ENCODE measurements at places on chromosomes 12 and 14.
A peak's percentile ranks its signal among the peaks of the same experiment; 100 is the strongest.

DNA sequence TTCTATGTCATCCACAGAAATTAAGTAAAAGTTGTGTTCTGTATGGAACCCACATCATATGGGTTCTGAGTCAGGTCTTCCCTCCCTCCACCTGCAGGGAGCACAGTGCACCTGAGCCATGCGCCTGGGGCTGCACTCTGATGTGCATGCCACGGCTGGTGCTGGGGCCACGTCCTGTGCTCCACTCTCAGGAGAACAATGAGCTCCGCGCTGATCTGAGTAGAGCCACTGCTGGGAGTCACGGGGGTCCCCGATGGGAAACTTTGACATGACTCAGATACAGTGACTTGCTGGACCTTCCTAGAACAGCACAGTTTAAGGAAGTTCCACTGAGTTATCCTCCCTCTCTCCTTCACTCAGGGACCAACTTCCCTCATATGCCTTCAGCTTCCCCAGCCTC is 683.4 kb downstream of the TMEM121 start:
- no peak for DNase-seq

- DNase-seq = no peak
These were observed 5.1 kb downstream of the SLC38A2 start for GRCh38 chr12:46367351-46368029.

DNA sequence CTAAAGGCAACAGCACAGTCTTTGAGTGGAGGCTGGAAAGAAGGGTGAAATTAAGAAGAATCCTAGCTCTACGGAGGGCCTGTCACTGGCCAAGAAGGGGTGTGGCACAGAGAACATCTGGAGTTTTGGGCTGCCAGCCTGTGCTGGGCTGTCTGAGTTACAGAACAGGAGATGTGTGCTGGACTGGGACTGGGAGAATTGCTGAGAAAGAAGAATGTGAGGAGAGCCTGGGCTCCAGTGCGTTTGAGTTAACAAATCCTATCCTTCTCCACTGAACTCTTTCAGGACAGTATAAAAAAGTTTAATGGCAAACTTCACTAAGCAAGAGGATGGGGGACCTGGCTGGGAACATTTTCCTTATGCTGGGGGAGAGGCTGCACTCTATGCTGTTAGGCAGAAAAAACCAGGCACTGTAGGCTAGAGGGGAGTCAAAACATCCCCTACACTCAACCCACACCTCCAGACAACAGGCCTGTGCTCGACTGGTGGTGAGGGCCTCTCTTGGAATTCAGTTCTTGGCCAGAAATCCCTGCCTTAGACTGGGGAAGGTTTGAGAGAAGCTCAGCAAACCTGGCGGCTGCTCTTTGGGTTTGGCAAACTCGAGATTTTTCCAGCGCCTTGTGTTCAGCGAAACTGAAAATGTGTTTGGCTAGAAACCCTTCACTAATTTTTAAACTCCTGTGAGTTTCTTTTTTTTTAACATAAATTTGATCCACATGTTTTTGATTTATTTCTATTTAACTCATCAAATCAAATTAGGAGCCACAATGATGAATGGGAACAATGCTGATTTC is 217.3 kb downstream of the MON2 start:
- DNase-seq = no peak

- DNase-seq = no peak
These were observed 59.1 kb downstream of the ATF7IP start for GRCh38 chr12:14424545-14424944.

- peak; percentile 37 for DNase-seq
These were observed 5.2 kb upstream of the ZNF385A start for GRCh38 chr12:54389607-54390175.
